ENCODE measurements at places on chromosomes 4 and X.

GRCh38 chr4:155953151-155954117 lies at the start of gene CTSO:
Gene CTSO (minus strand): TSS chr4:155953866. CDS start chr4:155953847, 19 bp downstream.
- DNase-seq = no peak

GRCh38 chr4:171025343-171025742 lies 787.9 kb upstream of the GALNTL6 start:
- no peak for DNase-seq

- DNase-seq = no peak
Measured at GRCh38 chrX:49101629-49101984, 21.9 kb upstream of the WDR45 start.

DNA sequence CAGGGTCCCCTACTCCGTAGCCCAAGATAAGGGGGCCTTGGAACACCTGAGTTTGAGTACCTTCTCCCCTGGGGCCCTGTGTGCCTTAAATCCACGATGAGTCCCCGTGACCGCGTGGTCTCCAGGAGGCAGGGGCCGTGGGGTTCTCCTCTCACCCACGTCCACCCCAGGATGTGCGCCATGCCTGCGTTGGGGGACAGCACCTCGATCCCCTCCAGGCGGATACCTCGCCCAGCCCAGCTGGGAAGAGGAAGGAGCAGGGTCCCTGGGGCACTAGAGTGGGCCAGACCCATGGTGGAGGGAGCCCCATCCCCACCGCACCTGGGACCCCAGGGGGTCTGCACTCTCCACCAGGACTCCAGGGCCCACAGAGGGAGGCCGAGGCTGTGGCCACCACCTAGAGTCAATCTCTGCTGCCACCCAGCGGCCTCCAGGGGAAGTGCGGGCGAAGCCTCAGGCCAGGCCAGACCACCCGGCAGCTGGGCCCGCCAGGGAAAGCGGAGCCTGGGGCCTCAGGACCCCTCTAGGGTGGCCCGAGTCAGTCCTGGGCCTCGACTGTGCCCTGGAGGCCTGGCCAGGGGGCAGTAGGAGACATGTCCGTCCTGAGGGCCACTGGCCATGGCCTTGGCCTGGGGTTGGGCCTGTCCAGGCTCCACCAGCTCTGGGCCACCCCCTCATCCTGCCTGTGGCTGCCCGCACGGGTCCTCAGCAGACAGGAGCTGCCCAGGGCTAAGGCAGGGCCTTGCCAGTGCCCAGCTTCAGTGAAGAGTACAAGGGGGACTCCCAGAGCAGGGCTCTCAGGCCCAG lies 55.0 kb downstream of the FAM53A start:
- DNase-seq = no peak
